ENCODE measurements at places on chromosomes 4 and X.

DNA sequence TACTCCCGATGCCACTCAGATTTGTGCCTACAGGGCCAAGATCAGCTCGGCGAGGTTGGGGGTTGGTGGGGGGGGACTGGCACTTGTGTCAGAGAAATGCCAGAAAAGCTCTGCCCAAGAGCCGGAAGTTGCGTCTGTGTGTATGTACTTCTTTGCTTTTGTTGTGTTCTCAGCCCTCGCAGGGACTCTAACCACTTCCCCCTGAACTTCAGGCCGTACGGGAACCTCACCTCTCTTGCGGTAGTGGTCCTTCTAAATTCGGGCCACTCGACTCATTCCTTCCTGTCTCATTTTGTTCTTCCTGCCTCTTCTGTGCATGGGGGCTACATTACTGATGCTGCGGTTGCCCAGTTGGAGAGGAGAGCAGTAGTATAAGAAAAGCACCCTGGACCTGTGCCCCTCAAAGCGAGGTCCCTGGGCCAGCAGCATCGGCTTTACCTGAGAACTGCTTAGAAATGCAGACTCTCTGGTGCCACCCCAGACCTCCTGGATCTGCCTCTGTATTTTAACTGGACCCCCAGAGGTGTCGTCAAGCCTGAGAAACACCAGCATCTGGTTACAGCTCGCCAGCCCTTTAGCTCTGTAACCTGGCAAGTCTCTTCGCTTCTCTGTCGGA is 146.3 kb upstream of the RPS6KA3 start:
- DNase-seq = no peak

- no peak for DNase-seq
Measured at GRCh38 chrX:1591863-1592469, 562 bp downstream of the AKAP17A start.

- no peak for DNase-seq
Measured at GRCh38 chr4:92305148-92305877, 1.5 kb downstream of the GRID2 start.

DNA sequence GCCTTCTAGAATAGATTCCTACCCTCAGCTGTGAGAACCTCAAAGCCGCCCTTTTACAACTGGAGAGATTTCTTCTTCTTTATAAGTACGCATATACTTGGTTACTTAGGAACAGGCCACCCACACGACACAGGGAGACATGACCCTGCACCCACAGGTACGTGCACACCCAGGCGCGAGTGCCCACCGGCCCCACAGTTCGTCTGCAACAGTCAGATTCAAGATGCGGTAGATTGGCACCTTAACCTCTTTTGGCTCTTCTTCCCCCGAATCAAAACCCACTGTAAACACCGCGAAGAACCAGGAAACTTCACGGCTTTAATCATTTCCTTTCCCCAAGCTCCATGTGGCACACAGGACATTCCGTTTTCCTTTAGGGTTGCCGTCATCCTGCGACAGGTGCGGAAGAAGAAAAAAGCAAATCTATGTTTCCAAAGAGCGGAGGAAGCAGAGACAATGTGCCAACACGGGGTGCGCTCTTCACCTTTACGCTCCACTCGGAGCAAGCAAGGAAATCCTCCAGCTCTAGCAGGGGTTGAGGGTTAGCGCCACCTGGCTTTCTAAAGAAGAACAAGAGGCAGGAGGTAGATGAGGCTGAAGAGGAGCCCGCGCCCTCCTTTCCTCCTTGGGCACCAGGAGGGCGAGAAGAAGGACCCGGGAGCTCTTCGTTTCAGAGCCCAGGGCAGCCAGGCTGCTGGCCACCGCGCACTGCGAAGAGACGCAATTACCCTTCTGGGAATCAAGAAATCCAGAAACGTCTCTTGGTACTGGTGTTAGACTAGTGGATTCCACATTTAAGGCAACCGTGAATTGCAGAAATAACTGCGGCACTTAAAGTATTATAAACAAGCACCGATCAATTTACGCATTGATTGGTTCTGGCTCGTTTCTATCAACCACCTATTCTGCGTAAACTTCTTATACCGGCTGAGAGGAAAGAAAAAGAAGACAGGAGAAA is 35.7 kb downstream of the HAND2 start:
- no peak for DNase-seq

DNA sequence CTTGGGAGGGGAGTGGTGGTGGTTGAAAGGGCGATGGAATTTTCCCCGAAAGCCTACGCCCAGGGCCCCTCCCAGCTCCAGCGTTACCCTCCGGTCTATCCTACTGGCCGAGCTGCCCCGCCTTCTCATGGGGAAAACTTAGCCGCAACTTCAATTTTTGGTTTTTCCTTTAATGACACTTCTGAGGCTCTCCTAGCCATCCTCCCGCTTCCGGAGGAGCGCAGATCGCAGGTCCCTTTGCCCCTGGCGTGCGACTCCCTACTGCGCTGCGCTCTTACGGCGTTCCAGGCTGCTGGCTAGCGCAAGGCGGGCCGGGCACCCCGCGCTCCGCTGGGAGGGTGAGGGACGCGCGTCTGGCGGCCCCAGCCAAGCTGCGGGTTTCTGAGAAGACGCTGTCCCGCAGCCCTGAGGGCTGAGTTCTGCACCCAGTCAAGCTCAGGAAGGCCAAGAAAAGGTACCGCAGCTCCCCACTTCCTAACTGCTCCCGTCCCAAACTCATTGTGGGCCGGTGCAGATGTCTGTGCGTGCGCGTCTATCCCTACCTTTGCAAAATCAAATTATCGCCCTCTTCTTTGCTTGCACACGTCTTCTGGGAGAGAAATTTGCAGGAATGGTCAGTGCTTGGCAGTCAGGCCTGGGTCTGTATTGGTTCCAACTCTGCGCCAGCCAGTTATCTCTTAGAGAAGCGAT is 533 bp downstream of the IL15 start:
- DNase-seq = no peak

DNA sequence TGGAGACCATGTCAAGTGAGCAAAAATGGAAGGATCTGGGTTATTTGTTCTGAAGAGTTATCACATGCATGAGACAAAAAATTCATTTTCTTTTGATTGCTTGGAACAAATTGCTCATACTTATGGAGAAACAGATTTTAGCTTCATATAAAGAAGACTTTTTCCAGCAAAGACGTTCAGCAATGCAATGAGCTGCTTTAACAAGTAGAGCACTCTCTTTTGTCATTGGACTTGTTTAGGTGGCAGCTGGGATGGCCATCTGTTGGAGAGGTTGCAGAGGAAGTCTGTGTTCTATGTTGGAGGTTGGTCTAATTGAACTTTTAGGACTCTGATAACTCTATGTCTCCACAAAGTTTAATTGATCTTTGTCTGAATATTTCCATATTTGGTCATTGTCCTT is 19.9 kb upstream of the CEP135 start:
- DNase-seq = no peak

DNA sequence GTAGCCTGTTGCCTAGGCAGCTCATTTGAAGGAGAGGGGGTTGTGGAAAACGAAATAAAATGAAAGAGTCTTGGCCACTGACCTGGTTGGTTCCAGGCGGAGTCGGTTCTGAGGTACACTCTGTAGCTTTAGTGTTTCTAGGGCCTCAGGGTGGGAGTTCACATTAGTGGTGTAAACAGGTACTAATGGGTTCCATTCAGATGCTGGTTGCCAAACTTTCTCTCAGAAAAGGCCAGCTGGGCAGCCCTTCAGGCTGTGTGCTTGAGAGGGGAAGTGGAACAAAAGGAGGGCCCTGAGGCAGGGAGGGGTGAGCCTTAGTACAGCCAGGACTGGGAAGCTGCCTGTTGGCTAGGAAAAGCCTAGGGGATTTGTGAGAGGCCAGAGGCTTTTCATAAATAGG is 24.8 kb downstream of the NHSL2 start:
- no peak for DNase-seq

DNA sequence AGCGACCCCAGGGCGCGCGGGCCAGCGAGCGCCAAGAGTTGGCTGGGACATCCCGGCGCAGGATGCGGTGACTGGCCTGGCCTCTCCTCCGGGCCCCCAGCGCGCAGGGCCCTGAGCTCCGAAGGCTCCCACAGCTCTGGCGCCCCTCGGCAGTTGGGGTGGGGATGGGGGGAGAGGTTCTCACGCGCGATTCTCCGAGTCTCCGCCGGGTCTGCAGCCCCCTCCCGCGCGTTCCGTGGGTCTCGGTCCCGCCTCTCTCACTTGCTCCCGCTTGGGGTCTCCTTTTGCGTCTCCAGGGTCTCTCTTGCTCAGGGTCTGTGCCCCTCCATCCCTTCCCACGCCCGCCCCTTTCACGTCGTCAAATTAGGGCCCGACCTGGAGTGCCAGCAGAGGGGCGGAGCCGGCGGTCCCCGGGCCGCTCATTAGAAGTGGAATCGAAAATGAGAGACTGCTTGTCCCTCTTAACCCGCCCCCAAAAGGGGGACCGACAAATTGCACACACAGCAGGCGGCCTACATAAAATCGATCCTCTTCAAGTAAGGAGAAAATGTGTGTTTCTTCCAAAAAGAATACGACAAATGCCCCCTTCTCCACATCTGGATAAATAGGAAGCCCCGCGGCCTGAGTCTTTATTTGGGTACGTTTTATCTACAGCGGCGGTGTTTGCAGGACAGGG is 877 bp upstream of the NKX1-1 start:
- DNase-seq = no peak

GRCh38 chr4:60757986-60758680 is 442.0 kb upstream of the ADGRL3 start:
- no peak for DNase-seq

- no peak for DNase-seq
Measured at GRCh38 chrX:97895751-97896150, 1012.0 kb downstream of the RPA4 start.

GRCh38 chrX:17046478-17047097 is 100.1 kb downstream of the REPS2 start:
- no peak for DNase-seq

- DNase-seq = no peak
Measured at GRCh38 chrX:4253092-4253491, 539.6 kb upstream of the PRKX start.

GRCh38 chr4:82201805-82202641 is 171.8 kb downstream of the HNRNPD start:
- DNase-seq = peak; percentile 14

GRCh38 chr4:138891631-138892031 is 124.0 kb upstream of the NOCT start:
- no peak for DNase-seq

DNA sequence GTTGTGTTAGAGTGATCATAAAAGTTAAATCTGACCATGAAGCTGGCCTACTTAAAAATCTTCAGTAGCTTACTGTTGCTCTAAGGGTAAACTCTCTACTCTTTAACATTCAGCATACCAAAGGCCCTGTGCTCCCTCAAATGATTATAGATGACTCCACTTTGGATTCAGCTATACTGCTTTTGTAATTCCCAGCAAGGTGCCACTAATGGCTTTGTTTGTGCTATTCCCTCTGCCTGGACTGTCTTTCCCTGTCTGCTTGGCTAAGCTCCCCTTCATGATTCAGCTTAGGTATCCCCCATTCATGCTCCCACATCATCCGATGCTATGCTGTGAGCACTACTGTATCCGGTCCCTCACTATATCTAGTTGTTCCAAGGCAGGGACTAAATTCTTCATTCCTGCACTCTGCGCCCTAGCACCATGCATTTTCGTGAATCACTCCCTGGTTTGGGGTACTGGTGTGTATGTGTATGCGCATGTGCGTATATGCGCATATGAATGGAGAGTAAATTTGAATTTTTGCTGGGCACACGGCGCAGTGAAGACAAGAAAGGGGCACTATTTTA is 453 bp upstream of the PBDC1 start:
- no peak for DNase-seq

- DNase-seq = no peak
Measured at GRCh38 chr4:97774347-97774989, 368.8 kb downstream of the STPG2 start.

GRCh38 chrX:20420058-20420457 is 153.3 kb upstream of the RPS6KA3 start:
- no peak for DNase-seq

DNA sequence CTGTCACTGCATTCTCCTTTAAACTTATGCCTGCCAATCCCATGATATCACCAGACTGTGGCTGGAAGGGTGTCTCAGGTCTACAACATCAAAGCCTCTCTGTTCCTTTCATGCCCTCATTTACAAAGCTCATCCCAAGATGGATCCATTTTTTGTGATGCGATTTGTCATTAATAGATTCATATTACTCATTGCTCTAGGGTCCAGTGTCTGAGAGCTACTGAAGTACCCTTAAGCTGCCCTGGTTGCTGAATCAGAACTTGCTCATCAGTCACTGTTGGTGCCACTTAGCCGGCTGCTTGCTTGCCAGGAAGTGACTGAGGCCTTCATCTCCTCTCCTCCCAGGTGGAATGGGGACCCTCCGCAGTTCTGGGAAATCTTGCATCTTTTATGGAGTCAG is 395.5 kb upstream of the BOD1L1 start:
- DNase-seq = no peak

GRCh38 chr4:78014889-78015886 is 41.9 kb upstream of the FRAS1 start:
- no peak for DNase-seq

DNA sequence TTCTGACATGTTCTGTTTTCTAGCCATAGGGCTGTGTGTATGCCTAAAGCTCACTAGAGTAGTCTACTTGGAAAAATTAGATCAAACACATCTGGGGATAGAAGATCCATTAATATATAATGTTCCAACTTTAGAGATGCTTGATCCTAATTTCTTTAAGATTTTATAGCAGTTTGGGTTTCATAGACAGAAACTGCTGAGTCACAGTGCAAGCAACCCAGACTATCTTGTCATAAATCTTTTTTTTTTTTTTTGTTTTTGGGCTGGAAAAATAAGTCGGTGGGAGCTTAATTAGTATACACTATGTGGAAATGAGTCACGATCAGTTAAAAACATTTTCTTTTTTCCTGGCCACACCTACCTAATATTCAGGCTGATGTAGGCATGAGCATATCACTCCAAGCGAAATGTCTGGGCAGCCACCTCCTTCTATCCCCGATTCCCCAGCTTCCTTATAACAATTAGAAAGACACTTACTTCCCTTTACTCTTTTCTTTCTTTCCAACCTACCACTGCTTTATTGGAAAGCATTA is 58.2 kb upstream of the CASK start:
- DNase-seq = no peak

DNA sequence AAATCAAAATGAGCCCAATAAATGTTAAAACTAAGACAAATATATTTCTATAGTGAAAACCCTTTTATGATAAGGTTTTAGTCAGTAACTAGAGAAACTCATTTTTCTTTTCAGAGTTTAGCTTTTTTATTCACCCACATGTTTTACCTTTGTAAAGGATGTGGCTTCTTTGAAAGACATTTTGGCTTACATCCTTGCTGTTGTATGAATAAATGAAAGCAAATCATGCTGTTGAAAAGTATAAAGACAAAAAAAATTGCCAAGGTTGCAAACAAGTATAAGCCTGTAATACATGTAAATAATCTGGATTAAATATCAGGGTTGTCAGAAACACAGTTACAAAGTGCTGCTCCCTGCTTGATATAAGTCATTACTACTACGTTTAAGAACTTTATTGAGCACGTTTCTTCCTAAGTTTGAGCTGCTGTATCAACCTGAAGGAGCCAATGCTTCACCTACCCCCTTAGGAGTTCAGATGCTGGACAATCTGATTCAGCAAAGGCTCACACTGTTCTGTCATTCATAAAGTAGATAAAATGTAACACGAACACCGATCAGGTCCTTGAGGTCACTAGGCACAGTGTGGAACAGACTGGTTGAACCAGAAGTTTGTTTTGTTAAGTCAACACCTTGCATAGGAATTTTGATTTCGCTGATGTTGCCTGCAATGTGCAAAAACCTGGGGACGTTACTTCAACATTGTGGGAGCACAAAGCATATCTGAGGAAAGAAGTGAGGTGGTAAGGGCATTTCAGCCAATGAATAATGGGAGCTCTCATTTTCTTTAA is 321.2 kb upstream of the BMP3 start:
- no peak for DNase-seq

- no peak for DNase-seq
Measured at GRCh38 chr4:1610791-1611500, 73.2 kb downstream of the FAM53A start.
